ENCODE measurements at places on chromosomes 13 and 19. TPM values are rescaled to one million over a fixed set of nuclear protein-coding genes. Genes with fewer than 3 reads are reported as not detected.

LRRC4B gene
- total RNA-seq, result 42.5 TPM

PINLYP gene
- 11.7 TPM for total RNA-seq

ZNF534 gene
- not detected for total RNA-seq

C3 gene
- not detected for total RNA-seq

DNA sequence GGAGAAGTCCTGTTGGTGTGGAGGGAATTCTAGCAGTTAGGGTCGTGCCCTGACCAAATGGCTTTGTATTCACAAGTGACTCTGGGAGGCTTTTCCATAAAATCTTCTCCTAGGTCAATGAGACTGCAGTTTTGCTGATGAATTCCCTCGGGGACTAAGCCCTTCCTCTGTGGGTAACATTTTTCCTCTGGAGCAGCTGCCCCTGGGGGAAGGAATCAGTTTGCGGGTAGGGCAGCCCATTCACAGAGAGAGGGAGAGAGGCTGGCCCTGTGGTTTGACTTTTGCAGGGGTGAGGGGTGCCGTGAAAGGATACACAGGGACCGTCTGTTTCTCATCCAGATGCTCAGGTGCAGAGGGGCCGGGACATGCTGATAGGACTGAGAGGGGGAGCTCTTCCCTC lies 67.3 kb downstream of the ERICH6B start:
- H3K27ac ChIP-seq, result peak overlapping the region; percentile 35
- H3K4me1 ChIP-seq, result peaks cover 17% of the 10 kb centered on the region
- no peaks in the 10 kb centered on the region for H3K36me3 ChIP-seq
- DNase-seq, result no peak
- no peaks in the 10 kb centered on the region for H3K27me3 ChIP-seq
- H3K4me3 ChIP-seq, result no peak overlapping the region

- H3K4me3 ChIP-seq, result no peak overlapping the region
- H3K36me3 ChIP-seq, result peaks cover 21% of the 10 kb centered on the region
- no peak overlapping the region for H3K27ac ChIP-seq
- H3K27me3 ChIP-seq, result no peaks in the 10 kb centered on the region
- DNase-seq, result no peak
These were observed 58.5 kb upstream of the ZDHHC20 start for GRCh38 chr13:21517576-21517975.

GRCh38 chr13:27120811-27121210 lies 50.8 kb downstream of the USP12 start:
- no peaks in the 10 kb centered on the region for H3K27me3 ChIP-seq
- DNase-seq, result no peak
- H3K27ac ChIP-seq, result no peak overlapping the region
- peaks cover 10% of the 10 kb centered on the region for H3K4me1 ChIP-seq
- H3K36me3 ChIP-seq, result peaks cover 30% of the 10 kb centered on the region
- H3K4me3 ChIP-seq, result no peak overlapping the region
